ENCODE measurements at places on chromosomes 16 and 17. TPM values are rescaled to one million over a fixed set of nuclear protein-coding genes. Genes with fewer than 3 reads are reported as not detected.

FBXO39 gene
- total RNA-seq = 0.56 TPM

MMP28 gene
- total RNA-seq = 3.8 TPM

ARL5C gene
- not detected for total RNA-seq

YBX2 gene
- total RNA-seq = not detected

GLIS2 gene
- 1.8 TPM for total RNA-seq

DOC2A gene
- total RNA-seq = 0.09 TPM

C17orf67 gene
- 1.0 TPM for total RNA-seq

GUCY2D gene
- not detected for total RNA-seq

PRSS27 gene
- total RNA-seq = 0.28 TPM

CACNG1 gene
- not detected for total RNA-seq

KCNAB3 gene
- total RNA-seq = 0.27 TPM

ITGAX gene
- 0.81 TPM for total RNA-seq

HEATR9 gene
- not detected for total RNA-seq

SCARF1 gene
- total RNA-seq = 75.1 TPM

KRT27 gene
- not detected for total RNA-seq

ALOX15B gene
- 0.19 TPM for total RNA-seq

NPW gene
- total RNA-seq = 0.38 TPM

TERB1 gene
- under 0.01 TPM for total RNA-seq

TSNAXIP1 gene
- 0.90 TPM for total RNA-seq

JUP gene
- total RNA-seq = 79.8 TPM

DEXI gene
- total RNA-seq = 45.6 TPM

TTYH2 gene
- total RNA-seq = 3.4 TPM

CD300LB gene
- total RNA-seq = not detected

RND2 gene
- total RNA-seq = 0.18 TPM

GPR179 gene
- not detected for total RNA-seq

NLGN2 gene
- total RNA-seq = 5.1 TPM

CCL16 gene
- 0.19 TPM for total RNA-seq

USP6 gene
- under 0.01 TPM for total RNA-seq

ZACN gene
- total RNA-seq = not detected

PITPNM3 gene
- 2.2 TPM for total RNA-seq

AATK gene
- 2.4 TPM for total RNA-seq

SRSF2 gene
- 185 TPM for total RNA-seq

TMIGD1 gene
- not detected for total RNA-seq

KRTAP3-2 gene
- total RNA-seq = not detected

CDRT4 gene
- total RNA-seq = 2.5 TPM

NHERF1 gene
- total RNA-seq = 8.2 TPM

TGFB1I1 gene
- 41.5 TPM for total RNA-seq

UTS2R gene
- not detected for total RNA-seq

RNPS1 gene
- 58.7 TPM for total RNA-seq

CTRB1 gene
- not detected for total RNA-seq

IKZF3 gene
- not detected for total RNA-seq

PMP22 gene
- total RNA-seq = 23.0 TPM

SF3B3 gene
- total RNA-seq = 72.9 TPM

LLGL1 gene
- total RNA-seq = 35.6 TPM

OR1F1 gene
- 0.18 TPM for total RNA-seq

TAOK1 gene
- 51.8 TPM for total RNA-seq

TMEM235 gene
- 0.09 TPM for total RNA-seq

ADGRG1 gene
- total RNA-seq = 24.8 TPM

PRSS33 gene
- not detected for total RNA-seq
